ENCODE measurements at places on chromosomes 3 and 15.

DNA sequence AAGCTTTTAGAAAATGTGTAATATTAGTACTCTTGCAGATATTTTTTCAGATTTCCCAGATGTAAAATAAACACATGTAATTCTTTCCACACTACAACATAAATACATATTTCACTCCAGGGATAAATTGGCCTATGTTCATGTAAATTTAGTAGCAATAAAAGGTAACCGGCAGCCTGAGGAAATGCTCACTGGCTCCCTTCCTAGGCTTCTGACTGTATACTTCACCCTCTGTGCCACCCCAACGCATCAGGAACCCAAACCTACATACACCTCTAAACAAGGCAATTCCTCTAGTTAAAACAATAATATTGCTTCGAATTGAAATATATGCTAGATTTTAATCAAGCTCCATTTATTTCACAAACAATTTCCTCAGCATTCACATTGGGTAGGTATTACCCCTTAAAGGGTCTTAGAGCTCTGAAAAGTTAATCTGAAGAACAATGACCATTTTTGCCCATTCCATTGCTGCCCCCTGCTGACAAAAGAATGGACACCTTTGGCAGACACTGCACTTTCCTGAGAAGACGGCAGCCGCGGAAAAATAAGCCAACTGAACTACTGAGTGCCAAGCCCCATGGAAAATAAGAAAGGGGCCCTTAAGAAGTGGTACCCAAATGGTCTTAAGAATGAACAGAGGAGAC lies 212.5 kb downstream of the OSBPL10 start:
- no peak for DNase-seq

DNA sequence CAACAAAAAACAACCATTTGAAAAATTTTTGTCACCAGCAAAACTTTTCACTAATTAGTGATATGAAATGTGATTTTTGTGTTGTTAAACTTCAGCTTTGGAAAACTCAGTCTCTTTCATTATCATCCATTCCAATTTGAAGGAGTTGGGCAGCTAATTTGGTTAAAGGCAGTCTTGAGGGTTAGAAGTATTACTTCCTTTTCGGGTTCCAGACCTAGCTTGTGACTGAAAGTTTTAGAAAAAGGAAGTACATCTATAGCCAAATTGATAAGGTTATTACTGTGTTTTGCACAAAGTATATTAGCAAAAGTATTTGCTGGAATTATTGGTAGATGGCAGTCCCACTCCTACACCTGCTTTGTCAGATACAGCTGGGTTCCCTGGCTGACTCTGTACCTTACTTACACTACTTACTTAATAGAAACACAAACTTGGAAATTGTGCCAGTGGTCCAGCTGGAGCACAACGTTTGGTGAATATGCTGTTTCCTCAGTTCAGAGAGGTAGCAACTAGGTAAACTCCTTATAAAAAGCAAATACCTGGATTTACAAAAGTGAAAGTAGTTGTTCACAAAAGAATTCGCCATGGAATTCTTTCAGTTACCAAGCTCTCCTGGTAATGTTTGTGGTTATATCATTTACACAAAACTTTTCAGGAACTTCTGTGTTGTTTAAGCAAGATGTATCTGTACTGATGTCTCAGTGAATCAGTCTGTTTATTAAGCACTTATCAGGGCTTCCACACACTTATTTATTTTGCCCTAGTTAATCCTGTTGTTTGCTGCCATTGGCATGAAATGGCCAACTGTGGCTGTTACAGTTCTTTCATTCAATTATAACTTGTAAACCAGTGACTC lies 31.6 kb downstream of the TIPARP start:
- no peak for DNase-seq

- DNase-seq: no peak
These were observed 207.6 kb downstream of the STAG1 start for GRCh38 chr3:136544532-136544931.

GRCh38 chr3:113736548-113737089 lies 9.4 kb downstream of the NAA50 start:
- DNase-seq: no peak

All from stimulated activated CD8-positive, alpha-beta memory T cell treated with anti-CD3 and anti-CD28 coated beads, Interleukin-7, amount 100 ng/mL, for 48 hours (primary cell).